GM12878 (cell line): ENCODE measurements at places on chromosomes 3 and 15. TPM values are rescaled to one million over a fixed set of nuclear protein-coding genes. Genes with fewer than 3 reads are reported as not detected.

The KIF7 gene
- 0.16 and 0.36 TPM in 2 replicates for total RNA-seq

The SCG5 gene
- 0.53 and 0.62 TPM in 2 replicates for total RNA-seq

The ETV5 gene
- 10.6 and 12.5 TPM in 2 replicates for total RNA-seq

The CNTN3 gene
- total RNA-seq: not detected in 2 replicates

The DISP2 gene
- total RNA-seq: not detected in 2 replicates

The IP6K2 gene
- 57.4 and 59.7 TPM in 2 replicates for total RNA-seq

The C3orf22 gene
- total RNA-seq: not detected in 2 replicates

The THAP10 gene
- total RNA-seq: 1.5 and 1.9 TPM in 2 replicates

The AMIGO3 gene
- 0.18 TPM in 1 of 2 replicates, not detected in the other for total RNA-seq

The TTLL13 gene
- total RNA-seq: 0.13 and 0.19 TPM in 2 replicates

DNA sequence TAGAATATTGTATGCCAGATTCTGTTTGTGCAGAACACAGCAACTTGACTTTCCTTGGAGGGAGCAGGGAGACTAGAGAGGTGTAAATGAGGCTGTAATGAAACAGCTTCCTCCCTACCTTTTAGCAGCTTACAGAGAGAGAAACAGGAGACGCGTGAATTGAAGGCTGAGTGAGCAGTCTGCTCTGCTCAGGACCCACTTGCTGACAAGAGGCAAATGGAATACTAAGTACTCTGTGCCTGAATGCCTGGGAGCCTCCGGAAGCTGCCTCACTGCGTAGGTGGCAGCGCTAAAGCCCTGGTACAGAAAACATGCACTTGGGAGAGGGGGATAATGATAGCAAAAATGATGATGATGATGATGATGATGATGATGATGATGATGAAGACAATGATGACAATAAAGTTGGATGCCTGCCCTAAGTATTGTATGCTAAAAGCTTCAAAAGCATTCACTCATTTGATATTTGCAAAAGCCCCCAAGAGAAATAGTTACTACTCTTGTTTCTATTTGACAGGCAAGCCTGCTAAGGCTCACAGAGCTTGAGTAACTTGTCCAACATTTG, 548.9 kb downstream of the NTRK3 start:
- DNase-seq: no peak

- no peak for DNase-seq
These were observed 96.1 kb downstream of the FMN1 start for GRCh38 chr15:33098094-33099058.

GRCh38 chr3:185770109-185770508, 54.7 kb downstream of the IGF2BP2 start:
- no peak for DNase-seq

DNA sequence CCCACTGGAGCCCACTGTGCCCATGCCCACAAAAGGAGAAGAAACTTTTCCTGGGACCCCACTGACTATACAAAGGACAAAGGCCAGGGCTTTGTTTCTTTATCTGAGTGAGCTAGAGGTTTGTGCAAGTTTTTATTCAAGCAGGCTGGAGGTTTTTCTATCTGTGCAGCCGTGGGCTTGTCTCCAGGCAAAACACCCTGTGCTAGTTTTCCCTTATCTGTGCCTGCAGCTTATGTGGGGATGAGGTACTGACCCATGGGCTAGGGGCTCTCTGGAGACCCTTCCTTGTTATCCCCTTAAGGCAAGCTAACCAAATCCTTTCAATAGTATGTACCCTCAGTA, 545.5 kb downstream of the ZPLD1 start:
- DNase-seq: no peak

GRCh38 chr3:45881078-45882022, 5.0 kb upstream of the CCR9 start:
- no peak for DNase-seq

DNA sequence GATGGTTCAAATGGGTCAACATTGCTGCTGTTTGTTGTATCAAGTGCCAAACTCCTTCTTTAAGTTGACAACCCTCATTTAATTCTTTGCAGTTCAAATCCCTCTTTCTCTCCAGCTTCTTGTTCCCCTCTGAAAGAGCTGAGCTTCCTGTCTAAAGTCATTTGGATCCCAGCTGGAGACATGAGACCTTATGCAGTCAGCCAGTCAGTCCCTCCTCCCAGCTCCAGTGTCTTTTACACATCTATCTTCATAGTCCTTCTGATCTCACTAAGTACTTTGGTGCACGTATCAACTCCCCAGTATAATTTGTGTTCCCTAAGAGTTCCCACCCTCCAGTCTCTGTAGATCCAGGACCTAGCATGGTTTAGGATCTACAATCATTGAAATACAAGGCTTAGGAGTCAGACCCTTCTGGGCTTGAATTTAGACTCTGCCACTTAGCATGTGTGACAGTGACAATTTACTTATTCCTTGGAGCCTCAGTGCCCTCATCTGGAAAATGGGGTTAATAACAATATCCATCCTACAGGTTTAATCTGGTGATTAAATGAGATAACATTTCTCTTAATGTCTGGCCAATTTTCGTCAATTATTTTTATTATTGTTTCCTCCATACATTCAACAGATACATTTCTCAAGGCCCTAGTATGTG, 102.8 kb upstream of the SEMA6D start:
- no peak for DNase-seq

DNA sequence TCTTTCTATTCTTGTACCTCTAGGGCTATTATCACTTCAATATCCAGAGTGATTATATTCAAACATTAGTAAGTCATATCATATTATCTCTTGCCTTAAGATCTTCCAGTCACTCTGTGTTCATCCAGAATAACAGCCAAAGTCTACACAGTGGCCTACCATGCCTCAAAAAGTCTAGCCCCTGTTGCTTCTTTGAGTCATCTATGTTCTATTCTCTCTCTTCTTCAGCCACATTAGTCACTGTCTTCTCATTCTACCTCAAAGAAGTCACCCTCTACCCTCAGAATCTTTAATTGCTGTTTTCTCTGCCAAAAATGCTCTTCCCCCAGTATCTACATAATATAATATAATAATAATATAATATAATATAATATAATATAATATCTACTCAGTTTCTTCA, 356.0 kb downstream of the NLGN1 start:
- no peak for DNase-seq

DNA sequence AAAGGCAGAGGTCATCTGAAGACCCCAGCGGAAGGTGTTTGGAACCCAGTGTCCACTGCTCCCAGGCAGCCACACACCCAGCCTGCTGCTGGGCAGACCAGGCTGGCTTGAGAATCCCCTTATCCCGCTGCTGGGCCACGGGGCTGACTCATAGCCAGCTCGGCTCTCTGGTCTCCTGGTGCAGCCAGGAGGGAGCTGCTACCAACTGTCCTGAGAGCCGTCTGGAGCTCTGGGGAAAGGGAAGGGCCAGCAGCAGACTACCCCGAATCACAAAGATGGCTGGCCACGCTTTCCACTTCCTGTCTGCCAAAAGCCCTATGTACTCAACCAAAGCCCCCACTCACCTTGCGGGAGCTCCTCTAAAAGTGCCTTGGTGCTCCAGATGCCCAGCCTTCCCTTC, 38.3 kb downstream of the WHAMM start:
- DNase-seq: no peak

DNA sequence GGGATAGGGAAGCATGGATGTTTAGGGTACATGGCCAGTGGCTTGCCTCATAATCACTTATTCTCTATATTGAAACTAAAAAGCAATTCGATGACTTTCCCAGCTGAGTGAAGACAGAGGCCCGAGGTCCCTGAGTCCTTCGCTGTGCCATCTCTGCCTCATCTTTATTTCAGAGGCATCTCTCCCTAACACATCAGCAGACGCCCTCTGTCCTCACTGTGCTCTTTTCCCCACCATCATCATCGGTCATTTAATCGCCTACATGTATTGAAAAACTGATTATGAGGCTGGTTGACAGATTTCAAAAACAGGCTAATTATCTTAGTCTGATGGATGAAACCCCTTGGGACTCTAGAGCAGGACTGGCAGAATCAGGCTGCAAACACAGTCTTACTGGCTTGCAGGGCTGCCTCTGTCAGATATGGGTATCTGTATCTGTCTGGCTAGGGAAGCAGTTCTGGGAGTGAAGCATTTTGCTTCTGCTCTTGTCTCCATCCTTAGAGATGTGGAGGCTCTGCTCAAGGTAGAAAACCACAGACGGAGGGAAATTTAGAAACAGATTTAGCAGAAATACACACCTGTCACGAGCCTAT, 291.0 kb upstream of the CHRM5 start:
- DNase-seq: no peak

- DNase-seq: no peak
These were observed 96.1 kb downstream of the KBTBD8 start for GRCh38 chr3:67094167-67094566.

GRCh38 chr3:1998739-1999138, 99.9 kb upstream of the CNTN4 start:
- DNase-seq: no peak

- DNase-seq: no peak
These were observed 4.9 kb upstream of the PPP1R2 start for GRCh38 chr3:195548006-195548405.

DNA sequence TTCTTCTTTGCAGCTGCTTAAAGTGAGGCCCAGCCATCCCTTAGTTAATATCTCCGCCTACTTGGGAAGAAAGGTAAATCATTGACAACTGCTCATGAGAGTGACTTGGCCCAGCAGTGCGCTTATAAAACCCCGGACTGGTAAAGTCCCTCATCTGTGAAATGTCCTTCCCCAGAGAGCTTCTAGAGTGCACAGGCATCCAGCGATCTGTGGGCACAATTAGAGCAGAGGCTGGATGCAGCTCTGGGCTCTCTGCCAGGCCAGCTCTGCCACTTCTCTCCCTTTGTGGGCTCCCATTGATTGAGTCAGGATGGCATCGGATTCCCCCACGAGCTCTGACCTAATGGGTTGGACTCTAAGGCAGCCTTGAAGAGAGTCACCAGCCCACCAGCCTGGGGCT, 219.0 kb upstream of the LINGO1 start:
- DNase-seq: no peak

- DNase-seq: no peak
These were observed 3.7 kb upstream of the DLL4 start for GRCh38 chr15:40925495-40925862.

DNA sequence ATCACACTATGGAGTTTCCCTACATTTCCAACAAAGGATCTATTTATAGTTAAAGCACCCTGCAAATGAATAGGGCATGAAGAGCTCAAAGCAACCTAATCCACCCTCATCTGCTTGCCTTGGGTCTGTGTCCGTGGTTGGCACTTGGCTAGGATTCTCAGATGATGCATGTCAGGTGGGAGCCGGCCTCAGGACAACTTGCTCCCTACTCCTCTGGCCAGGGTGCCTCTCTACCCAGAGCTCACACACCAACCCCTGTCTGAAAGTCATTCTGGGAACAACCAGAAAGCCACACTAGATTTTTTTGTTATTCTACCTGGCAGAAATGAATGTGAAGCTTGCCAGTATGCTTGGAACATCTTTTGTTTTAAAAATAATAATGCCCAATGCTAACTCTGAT, 13.2 kb downstream of the ARHGEF3 start:
- DNase-seq: no peak

GRCh38 chr3:194757647-194758061, 72.0 kb downstream of the FAM43A start:
- DNase-seq: no peak

DNA sequence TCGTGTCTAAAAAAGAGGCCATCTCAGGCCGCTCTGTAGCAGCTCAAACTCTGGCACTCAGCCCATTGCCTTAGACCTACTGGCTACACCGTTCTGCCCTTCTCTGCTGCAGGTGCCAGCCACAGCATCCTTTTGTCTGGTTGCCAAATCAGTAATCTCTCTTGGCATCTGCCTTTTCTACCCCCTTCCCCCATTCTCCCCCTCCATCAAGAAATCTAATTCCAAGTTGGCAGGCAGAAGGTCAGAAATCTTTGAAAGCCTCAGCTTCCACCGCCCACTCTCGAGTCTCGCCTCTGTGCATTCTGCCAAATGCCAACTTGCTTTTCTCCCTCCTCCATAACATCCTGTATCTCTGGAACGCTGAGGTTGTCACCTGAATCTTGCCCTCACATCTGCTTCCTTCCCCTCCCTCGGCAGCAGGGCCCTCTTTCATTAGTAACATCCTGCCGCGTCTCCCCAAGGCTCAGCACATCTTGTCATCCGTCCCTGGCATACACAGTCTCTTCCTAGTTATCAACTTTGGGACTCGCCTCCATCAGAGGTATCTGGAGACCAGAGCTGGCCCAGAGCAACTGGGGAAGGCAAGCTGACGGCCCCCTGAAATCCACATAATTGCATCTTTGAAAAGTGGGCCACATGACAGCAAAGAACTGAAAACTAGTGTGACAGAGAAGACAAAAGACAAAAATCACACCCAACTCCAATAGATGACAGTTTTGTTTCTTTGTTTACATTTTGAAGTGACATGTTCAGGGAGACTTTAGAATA, 312.0 kb upstream of the CCDC54 start:
- no peak for DNase-seq

DNA sequence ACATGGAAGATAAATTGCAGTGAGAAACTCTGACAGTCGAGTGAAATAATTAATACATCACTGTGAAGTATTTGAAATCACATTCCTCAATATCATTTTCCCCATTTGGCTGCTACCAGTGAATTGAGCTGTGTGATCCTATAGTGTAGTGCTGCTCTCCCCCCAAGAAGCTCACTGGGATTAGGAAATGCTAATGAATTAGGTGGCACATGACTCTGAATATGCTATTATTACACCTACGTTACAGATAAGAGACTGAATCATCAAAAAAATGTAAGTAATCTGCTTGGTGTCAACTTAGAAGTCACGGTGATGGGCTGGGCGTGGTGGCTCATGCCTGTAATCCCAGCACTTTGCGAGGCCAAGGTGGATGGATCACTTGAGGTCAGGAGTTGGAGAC, 34.7 kb upstream of the SYNM start:
- DNase-seq: no peak

DNA sequence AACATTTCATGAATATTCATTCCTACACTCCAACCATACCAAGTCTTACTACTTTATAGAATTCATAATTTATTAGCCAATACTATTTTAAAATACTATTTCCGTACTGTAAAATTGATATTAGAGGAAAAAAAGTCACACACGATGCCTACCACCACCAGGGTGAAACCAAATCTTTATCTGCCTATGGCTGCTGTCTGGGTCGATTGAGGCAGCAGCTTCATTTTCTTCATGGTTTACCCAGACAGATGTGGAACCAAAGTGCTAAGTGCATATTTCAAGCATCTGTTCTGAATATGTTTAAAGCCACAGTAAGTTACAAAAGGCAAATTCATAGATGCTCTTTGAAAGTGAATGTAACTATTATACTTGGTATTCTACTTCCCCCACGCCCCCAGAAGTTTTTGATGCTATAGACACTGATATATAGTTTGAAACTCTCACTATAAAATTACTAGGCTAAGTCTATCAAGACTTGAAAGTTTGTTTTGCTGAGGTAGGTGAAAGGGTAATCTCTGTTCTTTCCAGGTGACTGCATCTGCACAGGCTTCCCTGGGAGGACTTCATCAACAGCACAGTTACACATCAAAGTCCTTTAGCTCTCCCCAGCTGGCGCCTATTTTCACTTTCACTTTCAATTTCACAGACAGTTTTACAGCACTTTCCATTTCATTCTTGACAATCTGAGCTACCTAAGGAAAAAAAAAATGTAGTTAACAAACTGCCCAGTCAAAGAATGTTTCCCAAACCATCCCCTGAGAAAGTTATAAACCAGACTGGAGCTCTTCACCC, 113.9 kb downstream of the POLQ start:
- DNase-seq: peak; percentile 62
